ENCODE measurements at places on chromosomes 5 and 9.

DNA sequence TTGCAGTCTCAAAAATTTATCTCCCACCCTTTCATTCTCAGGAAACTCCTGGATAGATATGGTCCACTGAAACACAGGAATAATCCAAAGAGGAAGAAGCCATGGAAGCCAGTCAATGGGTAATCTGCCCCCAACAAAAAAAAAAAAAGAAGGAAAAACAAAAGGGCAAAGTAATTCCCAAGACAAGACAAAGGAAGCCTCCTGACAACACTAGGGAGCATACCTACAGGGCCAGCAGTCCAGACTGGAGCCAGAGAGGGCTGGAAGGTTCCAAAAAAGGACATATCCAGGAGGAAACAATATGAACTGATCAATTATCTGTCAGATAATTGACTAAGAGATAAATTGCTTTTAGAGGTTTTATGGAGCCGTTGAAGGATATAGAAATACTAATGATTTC is 12.9 kb downstream of the FNIP1 start:
- DNase-seq = no peak

DNA sequence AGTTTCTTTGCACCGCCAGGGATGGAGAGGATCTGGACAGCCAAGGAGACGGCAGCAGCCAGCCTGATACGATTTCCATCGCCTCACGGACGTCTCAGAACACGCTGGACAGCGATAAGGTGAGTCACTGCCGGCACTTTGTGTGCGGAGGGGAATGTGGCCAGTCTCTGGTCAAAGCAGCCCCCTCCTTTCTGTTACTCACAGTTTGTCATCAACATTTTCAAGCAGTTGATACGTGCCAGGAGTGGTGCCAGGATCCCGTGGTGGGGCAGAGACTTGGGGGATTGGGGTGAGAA is 175.1 kb upstream of the OTULINL start:
- DNase-seq = no peak

GRCh38 chr5:148469501-148469935 is 85.8 kb downstream of the FBXO38 start:
- no peak for DNase-seq

DNA sequence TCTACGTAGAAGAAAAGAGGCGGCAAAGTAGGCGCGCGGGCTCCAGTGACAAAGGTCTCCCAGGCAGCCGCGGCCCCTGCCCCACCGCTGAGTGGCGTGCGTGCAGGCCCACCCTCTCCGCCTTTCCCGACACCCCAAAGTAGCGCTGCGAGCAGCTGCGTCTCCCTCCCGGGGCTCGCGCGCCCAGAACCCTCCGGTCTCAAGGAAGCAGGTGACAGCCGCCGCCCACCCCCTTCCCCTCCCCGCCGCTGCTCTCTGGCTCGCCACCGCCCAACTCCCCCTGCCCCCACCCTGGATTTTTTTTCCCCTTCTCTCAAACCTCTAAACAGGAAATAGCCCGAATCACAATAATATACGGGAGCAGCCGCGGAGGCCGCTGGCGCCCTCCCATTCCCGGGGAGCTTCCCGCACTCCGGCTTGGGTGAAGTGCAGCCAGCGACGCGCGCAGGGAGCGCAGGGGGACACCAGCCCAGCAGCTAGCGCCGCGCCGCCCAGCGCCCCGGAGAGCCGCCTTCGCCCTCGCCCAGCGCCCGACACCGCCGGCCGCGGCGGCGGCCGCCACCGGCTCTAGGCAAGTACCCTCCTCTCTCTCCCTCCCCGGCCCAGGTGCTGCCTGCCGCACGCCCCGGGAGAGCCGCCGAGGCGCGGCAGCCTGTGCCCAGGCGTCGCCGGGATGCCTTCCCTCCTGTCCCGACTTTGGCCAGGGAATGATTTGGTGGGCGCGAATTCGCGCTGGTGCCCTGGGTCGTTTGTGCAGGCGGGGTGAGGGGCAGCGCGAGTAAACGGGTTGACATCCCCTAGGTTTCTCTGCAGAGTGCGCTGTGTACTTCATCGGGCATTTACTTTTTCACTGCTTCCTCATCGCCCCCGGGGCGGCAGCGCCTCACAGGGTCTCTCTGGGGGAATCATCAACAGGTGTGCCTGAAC is 52.7 kb upstream of the TJP2 start:
- DNase-seq = peak; percentile 61

DNA sequence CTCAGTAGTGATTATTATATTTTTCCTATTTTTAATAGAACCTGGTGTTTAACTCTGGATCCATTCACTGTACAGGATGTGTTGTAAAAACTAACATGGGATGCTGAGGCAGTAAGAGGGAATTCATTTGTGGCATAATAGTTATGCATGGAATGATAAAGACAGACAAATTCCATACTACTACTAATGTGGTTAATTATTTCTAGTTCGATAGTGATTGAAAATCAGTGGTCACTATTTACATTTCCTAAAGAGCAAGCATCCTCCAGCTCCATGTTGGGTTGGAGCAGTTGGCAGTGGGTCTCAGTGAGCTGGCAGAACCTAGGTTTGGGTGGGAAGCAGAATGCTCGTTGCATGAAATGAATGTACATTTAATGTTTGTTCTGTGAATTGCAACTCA is 122.6 kb downstream of the SAXO1 start:
- DNase-seq = no peak

- DNase-seq = no peak
Measured at GRCh38 chr5:65742565-65743231, 20.7 kb downstream of the NLN start.

DNA sequence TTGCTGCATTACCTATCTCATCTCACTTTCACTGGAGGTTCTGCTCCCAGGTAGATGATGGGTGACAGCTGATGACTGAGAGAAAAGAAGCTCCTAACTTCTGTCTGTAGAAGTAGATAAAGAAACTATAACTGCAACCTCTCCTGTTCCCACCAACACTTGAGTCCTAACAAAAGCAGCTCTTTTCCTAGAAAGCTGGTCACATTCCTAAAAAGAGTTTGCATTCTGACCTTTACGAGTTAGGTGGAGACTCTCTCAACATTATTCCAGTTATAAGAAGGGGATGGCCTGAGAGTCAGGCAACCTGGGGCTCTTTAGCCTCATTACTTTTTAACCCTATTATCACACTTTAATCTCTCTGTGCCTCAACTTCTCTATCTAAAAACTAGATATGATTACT is 8.9 kb upstream of the PCAT7 start:
- no peak for DNase-seq

GRCh38 chr5:139862313-139862712 is 66.7 kb downstream of the PSD2 start:
- no peak for DNase-seq

GRCh38 chr5:94175912-94176311 is 434.5 kb upstream of the POU5F2 start:
- no peak for DNase-seq

DNA sequence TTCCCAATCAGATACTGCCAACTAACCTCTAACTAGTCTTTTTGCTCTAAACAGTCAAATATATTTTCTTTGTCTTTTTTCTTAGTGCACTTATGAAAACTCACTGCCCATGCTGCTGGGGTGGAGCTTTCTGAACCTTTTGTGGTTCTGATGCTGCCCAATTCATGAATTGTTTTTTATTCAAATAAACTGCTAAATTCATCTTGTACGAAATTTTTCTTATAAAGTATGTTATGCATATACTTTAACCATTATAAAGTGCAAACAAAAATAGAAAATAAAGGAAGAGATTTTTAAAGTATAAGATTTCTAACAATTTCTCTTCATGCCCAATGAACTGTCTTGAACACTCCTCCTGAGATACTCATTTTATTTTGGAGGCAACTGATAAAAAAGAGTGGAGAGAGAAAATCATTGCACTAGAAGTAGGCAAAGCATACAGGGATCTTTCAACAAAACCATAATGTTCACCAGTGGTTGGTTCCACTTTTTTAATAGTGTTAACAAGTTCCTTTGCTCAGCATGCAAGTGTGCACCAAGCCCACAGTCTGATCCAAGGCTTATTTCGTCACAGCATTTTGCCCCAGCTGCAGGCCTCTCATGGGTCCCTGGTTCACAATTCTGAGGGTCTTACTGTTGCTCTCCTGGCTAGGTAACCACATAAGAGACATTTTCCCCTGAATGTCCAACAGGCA is 6.2 kb upstream of the FYB1 start:
- DNase-seq = no peak

- DNase-seq = no peak
Measured at GRCh38 chr5:13763719-13764118, 180.8 kb downstream of the DNAH5 start.

DNA sequence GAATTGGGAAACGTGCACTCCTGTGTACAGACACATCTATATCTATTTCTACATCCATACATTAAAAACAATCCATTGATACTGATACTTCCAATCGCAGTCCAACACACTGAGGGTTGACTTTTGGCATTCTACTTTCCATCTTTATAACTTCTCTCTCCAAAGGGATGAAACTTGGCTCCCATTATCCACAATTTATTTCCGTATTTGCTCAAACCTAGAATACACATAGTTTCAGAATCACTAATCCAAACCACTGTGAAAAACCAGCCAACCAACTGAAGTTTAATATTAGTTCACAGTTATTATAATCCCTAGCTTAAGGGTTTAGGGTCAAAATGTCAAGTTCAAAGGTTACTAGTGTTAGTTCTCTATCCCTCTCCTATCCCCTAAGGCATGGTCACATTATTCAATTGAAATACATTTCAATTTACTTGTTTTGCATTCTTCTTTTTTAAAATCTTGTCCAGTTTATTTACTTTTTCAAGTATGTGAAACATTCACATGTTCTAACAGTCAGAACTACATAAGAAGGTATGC is 156.5 kb downstream of the MED27 start:
- DNase-seq = no peak

- no peak for DNase-seq
Measured at GRCh38 chr9:101119206-101119819, 90.8 kb downstream of the PLPPR1 start.

DNA sequence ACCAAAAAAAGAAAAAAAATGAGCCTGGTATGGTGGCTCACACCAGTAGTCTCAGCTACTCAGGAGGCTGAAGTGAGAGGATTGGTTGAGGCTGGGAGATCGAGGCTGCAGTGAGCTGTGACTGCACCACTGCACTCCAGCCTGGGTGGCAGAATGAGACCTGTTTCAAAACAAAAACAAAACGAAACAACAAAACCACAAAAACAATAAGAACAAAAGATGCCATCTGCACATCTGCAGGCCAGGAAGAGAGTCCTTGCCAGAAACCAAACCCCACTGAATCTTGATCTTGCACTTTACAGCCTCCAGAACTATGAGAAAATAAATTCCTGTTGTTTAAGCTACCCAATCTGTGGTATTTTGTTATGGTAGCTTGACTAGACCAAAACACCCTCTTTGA is 207.7 kb downstream of the YTHDC2 start:
- DNase-seq = no peak

DNA sequence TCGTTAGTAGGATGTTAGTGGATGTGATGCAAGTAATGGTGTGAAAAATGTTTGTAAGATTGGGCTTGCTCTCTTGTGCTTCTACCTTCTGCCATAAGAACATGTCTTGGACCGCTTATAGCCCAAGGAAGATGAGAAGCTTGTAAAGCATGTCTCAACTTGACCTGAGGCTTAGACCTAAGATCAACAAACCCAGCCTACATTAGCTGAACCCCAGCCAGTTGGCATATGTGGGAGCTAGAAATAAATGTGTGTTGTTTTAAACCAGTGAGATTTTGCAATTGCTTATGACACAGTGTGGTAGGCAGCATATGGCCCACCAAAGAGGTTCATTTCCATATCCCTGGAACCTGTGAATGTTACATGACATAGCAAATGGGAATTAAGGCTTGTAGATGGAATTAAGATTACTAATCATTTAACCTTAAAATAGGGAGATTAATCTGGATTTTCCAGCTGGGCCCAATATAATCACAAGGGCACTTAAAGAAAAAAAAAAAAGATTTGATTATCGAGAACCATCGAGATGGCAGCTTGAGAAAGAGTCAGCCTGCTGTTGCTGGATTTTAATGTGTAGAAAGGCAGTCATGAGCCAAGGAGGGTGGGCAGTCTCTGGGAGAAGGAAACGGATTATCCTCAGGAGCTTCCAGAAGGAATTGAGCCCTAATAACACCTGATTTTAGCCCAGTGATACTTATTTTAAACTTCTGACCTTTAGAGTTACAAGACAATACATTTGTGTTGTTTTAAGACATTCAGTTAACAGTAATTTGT is 27.3 kb upstream of the EDIL3 start:
- DNase-seq = no peak

GRCh38 chr9:78029551-78030295 is 1.9 kb downstream of the GNAQ start:
- DNase-seq = no peak

DNA sequence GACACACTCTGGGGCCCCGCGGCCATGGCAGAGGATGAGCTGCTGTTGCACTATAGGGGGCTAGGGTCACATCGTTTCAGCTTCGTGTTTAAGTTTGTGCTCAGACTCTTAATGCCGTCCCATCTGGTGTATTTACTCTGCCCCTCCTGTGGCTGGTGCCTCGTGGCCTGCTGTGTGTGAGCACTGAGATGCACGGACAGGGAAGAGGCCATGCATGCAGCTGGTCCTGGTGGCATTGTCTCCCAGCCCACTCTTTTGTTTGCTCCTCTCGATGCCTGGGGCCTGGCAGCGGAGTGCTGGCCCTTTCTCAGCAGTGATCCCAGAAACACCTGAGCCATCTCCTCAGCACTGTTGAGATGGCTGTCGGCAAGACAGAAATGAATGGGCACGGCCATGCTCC is 30.0 kb upstream of the PHF2 start:
- DNase-seq = no peak

DNA sequence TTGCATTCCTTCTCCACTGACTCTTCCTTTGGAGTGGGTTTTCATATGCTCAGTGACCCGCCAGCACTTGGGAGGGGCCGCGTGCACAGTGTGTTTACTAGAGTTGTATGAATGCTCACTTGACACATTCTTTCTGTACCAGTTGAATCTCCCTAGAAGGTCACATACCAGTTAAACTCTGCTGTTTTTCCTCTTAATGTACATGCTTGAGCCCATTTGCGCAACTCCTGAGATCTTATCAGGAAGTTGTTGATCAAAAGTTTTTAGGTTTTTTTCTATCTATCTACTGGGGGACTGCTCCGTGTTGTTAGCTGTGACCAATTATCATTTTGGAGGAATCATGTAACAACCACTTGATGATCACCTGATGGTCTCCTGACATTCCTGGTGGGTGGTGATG is 392.7 kb downstream of the CDH9 start:
- no peak for DNase-seq

DNA sequence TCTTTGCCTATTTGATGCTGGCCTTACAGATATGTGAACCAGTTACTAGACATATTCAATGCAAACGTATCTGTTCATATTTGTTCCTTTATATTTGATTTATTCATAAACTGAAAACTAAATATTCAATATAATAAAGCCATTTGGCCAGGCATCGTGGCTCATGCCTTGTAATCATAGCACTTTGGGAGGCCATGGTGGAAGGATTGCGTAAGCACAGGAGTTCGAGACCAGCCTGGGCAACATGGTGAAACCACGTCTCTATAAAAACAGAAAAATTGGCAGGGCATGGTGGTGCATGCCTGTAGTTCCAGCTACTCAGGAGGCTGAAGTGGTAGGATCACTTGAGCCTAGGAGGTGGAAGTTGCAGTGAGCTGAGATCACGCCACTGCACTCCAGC is 49.2 kb upstream of the CTNNAL1 start:
- DNase-seq = no peak

GRCh38 chr5:176744584-176744965 is 65.8 kb upstream of the UNC5A start:
- no peak for DNase-seq

GRCh38 chr5:33938507-33938796 is 2.3 kb downstream of the RXFP3 start:
- DNase-seq = no peak

- no peak for DNase-seq
Measured at GRCh38 chr9:93978551-93978950, 23.4 kb upstream of the BARX1 start.

- DNase-seq = no peak
Measured at GRCh38 chr5:107736638-107737037, 65.9 kb upstream of the EFNA5 start.

GRCh38 chr5:52476346-52476745 is 311.4 kb upstream of the ITGA1 start:
- DNase-seq = no peak

Measured in activated naive CD4-positive, alpha-beta T cell treated with anti-CD3 and anti-CD28 coated beads, Interleukin-2, amount 50 U/mL, for 72 hours (primary cell).